ENCODE measurements at places on chromosomes 4 and X.

DNA sequence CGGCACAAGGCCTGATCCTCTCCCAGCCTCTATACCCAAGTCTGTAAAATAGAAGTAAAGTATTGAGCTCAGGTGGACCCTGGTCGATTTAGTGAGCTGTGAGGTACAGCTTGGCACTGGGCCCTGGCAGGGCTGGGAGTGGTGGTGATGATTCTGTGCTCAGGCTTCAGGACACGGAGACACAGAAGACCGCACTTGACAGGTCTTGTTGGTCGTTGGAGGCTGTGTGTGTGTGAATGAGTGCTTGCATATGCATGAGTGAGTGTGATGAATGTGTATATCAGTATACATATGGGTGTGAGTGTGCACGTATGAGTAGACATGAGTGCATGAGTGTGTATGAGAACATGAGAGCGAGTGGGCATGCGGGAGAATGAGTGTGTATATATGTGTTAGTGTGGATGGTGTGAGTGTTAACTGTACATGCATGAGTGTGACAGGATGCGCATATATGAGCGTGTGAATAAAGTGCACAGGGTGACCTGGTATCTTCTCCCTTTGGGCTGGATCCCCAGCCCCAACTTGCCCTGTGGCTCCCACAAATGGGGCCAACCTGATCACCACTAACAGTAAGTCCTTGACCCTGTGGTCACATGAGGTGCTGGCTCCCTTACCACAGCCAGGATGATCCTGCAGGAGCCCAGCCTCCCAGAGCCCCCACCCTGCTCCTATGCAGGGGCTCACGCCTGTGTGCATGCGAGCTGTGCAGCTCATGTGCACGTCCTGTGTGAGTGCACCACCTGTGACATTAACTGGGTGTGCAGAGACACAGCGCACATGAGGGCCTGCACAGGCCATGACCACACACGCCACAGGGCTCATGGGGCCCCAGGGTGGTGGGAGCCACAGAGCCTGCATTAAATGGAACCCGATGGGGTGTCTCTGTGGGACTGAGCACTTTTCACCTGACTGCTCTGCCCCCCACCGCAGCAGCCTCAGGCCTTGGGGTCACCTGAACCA is 20.8 kb downstream of the SH3BP2 start:
- DNase-seq, result no peak

GRCh38 chrX:136880003-136880451 is 498 bp downstream of the RBMX start:
- peak; percentile 59 for DNase-seq

DNA sequence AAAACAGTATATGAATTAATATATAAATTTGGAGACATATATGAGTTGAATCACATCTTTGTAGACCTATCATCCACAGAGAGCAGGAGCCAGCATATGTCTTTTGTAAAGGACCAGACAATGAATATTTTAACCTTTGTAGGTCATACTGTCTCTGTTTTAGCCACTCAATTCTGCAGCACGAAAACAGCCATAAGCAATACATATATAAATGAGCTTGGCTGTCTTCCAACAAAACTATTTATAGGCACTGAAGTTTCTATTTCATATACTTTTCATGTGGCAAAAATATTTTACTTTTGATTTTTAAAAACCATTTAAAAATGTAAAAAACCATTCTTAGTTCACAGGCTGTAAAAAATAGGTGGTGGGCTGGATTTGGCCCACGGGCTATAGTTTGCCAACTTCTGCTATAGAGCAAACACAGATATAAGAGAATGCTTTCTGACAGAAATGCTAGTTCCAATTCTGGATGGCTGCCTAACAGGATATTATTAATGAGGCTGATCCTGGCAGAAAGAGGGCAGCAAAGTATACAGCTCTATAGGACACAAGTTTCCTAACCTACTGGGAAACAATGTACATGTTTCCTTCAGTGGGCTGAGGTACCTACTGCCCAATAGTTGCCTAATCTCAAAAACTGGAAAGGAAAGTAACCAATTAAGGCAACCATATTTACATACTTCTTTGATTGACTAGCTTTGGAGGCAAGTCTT is 58.1 kb upstream of the UCP1 start:
- DNase-seq, result no peak

GRCh38 chr4:88014386-88014905 is 7.0 kb downstream of the PKD2 start:
- DNase-seq, result no peak

GRCh38 chr4:84565951-84566350 is 17.0 kb upstream of the CDS1 start:
- no peak for DNase-seq

- no peak for DNase-seq
These were observed 416.5 kb upstream of the SMIM31 start for GRCh38 chr4:164337219-164337944.

DNA sequence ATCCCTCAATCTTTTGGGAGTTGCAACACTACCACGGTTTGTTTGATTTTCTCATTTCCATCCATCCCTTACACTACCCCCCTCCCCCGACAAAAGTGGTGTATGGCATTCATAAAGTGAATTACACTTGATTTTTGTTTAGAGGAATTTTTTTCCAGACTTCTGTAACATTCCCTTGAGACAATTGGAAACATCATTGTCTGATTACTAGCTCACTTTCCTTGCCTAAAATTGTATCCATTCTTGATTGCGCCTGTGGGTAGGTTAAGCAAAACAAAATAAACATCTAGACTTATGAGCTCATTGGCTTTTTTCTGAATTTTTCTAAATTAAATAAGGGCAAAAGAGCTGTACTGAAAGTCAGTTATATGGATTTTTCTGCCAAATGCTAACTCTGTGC is 3.5 kb downstream of the GPC3 start:
- DNase-seq, result no peak

GRCh38 chr4:82715731-82716617 is 82.6 kb downstream of the SCD5 start:
- no peak for DNase-seq

DNA sequence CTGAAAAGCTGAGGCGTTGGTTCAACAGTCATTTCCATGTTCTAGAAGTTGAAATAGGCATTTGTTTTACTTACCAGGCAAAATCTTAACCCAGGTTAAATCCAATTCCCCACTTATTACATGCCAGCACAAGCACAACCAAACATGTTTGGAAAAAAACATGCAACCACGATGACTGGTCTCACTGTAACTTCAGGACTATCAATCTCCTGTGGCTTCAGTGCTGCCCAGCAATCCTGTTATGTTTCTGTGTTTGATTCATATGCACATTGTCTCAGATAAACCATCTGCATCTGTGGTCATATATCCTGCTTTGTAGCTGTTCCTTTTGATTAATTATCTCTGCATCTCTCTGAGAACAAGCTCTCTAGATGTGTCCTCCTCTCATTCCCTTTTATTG is 28.3 kb downstream of the PRDM8 start:
- DNase-seq, result no peak

DNA sequence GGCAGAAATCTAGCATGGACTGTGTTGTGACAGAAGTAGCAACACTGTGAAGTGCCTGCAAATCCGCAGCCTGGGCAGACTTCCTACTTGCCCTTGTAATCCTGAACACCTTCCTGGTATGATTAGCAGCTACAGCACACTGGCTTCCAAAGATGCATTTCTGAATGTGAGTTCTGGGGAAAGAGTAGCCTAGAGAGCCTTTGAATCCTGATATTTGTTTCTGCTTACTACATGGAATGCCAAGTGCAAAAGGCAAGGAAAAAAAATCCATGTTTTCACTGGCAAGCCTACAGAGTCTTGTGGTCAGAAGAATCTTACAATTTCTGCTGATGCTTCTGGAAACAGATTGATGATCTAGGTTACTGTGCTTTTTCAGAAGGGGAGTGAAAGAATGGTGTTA is 223.7 kb downstream of the COL25A1 start:
- no peak for DNase-seq

- no peak for DNase-seq
These were observed 62.4 kb downstream of the C4orf50 start for GRCh38 chr4:5955856-5956255.

DNA sequence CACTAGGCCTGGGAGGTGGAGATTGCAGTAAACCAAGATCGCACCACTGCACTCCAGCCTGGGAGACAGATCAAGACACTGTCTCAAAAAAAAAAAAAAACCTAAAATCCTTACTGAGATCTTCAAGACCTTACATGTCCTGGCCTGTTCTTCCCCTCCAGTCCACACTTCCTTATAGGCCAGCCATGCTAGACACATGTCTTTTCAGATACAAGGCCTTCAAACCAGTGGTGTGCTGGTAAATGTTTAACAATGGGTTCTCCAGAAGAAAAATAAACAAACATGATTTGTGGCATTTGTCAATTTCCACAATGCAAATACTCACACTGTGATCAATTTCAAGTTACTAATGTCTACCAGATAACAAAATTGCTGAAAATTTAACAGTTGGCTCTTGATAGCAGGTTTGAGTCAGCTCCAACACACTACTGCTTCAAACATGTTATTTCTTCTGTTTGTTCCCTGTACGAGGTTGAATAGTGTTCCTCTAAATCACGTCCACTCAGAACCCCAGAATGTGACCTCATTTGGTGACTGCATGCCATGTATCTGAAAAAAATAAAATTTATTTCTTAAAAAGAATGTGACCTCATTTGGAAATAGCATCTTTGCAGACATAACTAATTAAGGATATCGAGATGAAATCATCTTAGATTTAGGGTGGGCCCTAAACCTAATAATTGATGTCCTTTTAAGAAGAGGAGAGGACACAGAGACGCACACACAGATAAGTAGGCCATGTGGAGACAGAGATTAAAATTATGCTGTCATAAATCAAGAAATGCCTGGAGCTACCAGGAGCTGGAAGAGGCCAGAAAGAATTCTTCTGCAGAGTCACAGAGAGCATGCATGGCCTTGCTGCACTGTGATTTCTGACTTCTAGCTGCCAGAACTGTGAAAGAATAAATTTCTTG is 144.4 kb downstream of the ZNF674 start:
- DNase-seq, result no peak

- no peak for DNase-seq
These were observed 10.3 kb downstream of the EGFL6 start for GRCh38 chrX:13579661-13580060.

- no peak for DNase-seq
These were observed 46.7 kb downstream of the HELQ start for GRCh38 chr4:83408908-83409307.

- DNase-seq, result peak; percentile 27
These were observed 124.4 kb downstream of the RELL1 start for GRCh38 chr4:37561803-37562207.

DNA sequence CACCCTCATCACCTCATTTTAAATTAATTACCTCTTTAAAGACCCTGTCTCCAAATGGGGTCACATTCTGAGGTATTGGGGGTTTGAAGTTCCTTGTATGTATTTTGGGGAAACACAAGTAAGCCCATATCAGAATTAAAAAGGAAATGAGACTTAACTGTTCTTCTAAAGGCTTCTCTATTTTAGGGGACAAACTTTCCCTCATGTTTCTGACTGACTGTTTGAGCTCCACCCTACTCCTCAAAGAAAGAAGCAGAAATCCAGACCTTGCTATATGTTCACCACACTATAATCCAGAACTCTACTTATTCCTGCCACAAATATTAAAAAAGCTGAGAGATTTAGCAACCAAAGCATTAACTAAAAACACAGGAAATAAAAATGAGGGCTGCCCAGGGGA is 258.8 kb downstream of the ARHGAP24 start:
- DNase-seq, result no peak

GRCh38 chrX:373641-374471 is 12.9 kb downstream of the PPP2R3B start:
- no peak for DNase-seq

GRCh38 chrX:386239-386767 is 404 bp downstream of the PPP2R3B start:
- DNase-seq, result peak; percentile 21

DNA sequence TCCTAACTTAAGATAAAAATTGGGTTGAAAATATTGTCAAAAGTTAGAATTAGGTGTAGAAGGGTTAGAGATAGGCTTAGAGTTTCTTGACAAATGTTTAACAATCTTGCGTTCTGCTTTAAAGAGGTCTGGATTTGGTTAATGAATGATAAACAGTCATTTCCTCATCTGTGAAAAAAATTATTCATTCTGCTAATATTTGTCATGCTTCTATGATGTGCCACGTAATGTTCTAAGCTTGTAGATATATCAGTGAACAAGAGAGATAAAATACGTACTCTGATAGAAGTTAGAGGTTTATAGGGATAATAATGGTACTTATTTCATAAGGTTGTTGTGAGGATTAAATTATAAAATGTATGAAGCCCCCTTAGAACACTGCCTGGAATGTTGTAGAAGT is 443.0 kb upstream of the GALNT7 start:
- no peak for DNase-seq

DNA sequence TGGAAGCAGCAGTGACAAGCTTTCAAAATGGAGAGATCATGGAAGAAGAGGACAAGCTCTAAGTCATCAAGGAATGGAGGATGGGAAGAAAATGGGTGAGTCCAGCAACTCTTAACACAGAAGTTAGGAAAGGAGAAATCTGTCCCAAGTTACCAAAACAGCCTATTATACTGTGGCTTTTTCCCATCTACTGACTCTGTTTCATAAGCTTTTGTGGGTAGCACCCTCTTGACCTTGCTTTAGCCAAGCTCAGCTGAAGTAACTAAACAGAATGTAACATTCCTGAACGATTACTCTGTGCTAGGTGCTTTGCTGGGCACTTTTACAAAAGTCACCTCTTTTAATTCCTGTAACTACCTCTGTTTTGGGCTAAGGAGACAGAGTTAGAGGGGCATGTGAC is 54.9 kb downstream of the MAP7D2 start:
- DNase-seq, result no peak

DNA sequence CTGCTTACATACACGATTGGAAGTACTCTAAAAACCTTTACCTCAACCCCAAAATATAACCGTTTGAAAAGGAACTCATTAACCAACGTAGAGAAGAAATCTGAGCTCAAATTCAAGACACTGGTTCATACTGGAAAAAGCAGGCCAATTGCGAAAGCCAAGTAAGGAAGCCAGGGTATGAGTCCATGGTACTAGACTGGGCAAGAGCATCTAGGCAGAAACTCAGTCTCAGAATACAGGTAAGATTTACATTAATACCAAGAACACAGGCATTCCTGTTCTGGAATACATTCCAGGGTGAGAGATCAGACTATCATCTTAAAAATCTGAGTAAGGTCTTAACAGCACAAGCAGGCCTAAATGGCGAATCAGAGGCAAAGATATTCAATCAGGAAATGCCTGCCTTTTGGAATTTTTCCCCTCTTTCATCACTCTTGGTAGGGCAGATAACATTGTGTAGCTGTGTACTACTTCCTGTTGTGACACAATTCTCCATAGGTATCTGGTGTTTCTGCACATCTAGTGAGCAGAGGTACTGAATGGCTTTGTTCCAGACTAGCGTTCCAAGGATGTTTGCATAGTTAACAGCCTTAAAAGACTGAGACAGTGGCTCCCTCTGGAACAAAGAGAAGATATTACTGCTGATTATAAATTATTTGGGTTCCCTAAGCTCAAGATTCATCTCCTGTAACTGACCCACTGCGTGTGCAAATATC is 311.3 kb downstream of the PCDH19 start:
- DNase-seq, result no peak

DNA sequence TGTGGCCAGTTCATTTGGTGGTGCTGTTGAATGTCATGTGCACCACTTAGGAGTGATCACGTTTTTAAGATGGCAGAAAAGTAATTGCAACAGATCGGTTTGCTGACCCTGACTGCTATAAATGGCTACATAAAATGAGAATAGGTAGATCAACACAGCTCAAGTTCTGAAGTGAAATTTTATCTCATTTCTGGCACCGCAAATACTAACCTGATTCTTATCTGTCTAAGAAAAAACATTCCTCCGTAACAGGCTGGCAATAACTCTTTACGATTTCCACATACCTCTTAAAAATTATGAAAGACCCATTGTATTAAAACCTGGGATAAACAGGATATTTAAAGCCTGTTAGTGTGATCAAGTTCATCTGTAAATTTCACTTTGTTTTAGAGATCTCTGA is 387.5 kb downstream of the PDGFC start:
- no peak for DNase-seq

- DNase-seq, result peak; percentile 87
These were observed 33.0 kb downstream of the HCCS start for GRCh38 chrX:11143931-11144678.
